ENCODE measurements at places on chromosomes 3 and 15. TPM values are rescaled to one million over a fixed set of nuclear protein-coding genes. Genes with fewer than 3 reads are reported as not detected.

GRCh38 chr3:111885578-111885977 lies 26.5 kb downstream of the PHLDB2 start:
- H3K27ac ChIP-seq, result peak overlapping the region; percentile 12
- peaks cover 36% of the 10 kb centered on the region for H3K36me3 ChIP-seq
- no peak overlapping the region for H3K4me3 ChIP-seq
- H3K27me3 ChIP-seq, result no peaks in the 10 kb centered on the region
- no peak for DNase-seq

- DNase-seq, result no peak
- peaks cover 42% of the 10 kb centered on the region for H3K4me1 ChIP-seq
- H3K27ac ChIP-seq, result peak overlapping the region; percentile 29
- H3K36me3 ChIP-seq, result peaks cover 3% of the 10 kb centered on the region
- no peaks in the 10 kb centered on the region for H3K27me3 ChIP-seq
Observed at GRCh38 chr3:8856721-8857120, 87.3 kb upstream of the OXTR start.

GRCh38 chr3:150806185-150806835 lies 43.3 kb upstream of the SIAH2 start:
- no peak overlapping the region for H3K27ac ChIP-seq
- H3K27me3 ChIP-seq, result peaks cover 15% of the 10 kb centered on the region

DNA sequence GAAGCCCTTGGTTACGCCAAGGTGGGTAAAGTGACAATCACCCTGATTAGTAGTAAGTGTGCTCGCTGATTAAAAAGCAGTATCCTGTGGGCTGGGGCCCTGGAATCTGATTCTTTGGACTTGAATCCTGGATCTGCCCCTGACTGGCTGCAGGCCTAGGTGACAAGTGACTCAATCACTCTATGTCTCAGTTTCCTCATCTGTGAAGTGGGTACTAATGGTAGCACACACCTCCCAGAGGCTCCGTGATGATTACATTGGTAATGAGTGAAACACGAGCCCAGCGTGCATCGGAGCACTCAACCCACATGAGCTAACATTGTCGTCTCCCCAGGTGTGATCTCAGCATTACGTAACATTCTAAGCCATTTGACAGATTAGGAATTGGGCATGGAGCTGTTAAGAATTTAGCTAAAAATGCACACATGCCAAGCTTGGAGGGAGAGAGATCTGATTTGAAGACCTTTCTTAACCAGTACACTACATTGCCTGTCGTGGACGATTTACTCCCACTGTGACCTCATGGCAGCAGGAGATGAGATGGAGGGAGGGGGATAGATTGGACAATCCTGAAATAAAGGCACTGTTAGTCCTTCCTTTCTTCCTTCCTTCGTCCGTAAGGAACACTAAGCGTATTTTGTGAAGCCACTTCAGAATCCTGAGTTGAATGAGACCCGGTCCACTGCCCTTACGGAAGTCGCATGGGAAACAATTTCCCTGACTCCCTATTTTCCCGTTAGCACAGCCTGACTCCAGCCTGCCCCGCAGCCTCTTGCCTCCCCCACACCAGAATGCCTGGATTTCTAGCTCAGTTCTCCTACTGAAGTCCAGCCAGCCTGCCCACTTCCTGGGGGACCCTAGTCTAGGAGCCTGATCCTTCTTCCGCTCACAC lies 32.1 kb downstream of the MGLL start:
- no peak for DNase-seq
- H3K27ac ChIP-seq, result no peak overlapping the region
- H3K4me3 ChIP-seq, result no peak overlapping the region

The SLC9C1 gene
- not detected for total RNA-seq

DNA sequence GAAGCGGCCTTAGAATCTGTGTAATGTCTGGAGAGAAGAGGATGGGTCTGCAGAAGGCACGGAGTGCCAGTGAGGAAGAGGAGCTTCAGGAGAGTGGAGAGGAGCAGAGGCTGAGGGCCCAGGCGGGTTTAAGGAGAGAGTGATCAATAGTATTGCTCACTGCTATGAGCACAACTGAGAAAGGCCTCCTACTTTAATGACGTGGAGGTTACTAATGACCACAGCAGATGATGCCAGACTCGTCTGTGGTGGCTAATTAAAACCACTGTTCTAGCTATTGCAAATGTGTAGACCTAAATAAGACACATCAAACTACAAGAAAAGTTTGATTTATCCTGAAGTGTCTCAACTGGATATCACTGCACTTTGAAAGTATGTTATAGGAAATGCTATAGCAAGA lies 33.2 kb downstream of the MTMR10 start:
- H3K27ac ChIP-seq, result no peak overlapping the region
- H3K27me3 ChIP-seq, result no peaks in the 10 kb centered on the region
- no peak overlapping the region for H3K4me3 ChIP-seq
- DNase-seq, result no peak
- peaks cover 18% of the 10 kb centered on the region for H3K4me1 ChIP-seq
- H3K36me3 ChIP-seq, result peaks cover 28% of the 10 kb centered on the region

Measured in chondrocyte (in vitro differentiated cells).